Effector CD8-positive, alpha-beta T cell (primary cell): ENCODE measurements at places on chromosomes 7 and 10.

DNA sequence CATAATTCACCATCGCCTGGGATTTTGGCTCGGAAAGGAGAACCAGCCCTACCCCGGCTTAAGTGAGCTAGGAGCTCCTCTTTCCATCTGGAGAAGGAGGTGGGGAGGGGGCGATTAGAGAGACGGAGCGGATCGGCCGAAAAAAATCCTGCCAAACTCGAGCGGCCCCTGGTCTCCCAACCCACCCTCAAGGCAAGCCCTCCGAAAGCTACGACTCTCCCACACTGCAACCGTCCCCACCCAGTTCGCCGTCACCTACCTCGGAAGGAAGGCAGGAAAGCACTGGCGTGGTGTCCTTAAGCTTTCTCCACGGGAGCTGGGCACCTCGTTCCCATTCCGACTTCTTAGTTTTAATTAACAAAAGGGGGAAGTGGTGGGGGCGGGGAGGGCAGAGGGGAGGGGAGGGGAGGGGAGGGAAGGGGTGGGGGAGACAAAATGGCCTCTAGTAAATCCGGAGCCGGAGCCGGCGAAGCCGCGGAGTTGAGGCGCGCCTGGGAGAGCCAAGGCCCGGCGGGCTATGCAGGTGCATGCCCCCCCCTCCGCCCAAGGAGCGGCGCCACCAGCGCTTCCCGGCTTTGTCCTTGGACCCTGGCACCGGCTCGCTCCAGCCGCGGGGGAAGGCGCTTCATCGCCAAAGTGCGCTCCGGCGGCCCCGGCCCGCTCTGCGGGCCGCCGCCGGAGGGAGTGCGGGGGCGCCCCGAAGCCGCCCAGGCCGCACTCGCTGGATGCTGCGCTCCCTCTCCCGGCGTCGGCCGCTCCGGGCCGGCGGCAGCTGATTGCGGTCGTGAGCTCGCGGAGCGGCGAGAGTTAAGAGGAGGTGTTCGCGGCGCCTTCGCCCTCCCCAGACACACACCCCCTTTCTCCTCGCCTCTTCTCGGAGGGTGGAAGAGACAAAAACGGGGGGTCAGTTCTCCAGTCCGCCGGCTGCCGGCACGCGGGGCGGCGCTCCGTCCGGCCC is at the start of gene LRRC4:
TSS of gene LRRC4 (minus strand) at position 784 of the 958 bp plus-strand sequence. CDS start 797 bp downstream, outside the sequence.
- no peak for DNase-seq

- DNase-seq, result no peak
These were observed 94.0 kb downstream of the TWIST1 start for GRCh38 chr7:19023477-19023876.

GRCh38 chr7:154744256-154744860 is 258.6 kb downstream of the PAXIP1 start:
- no peak for DNase-seq

- DNase-seq, result no peak
These were observed 6.0 kb upstream of the ZNRF2 start for GRCh38 chr7:30278376-30278775.

DNA sequence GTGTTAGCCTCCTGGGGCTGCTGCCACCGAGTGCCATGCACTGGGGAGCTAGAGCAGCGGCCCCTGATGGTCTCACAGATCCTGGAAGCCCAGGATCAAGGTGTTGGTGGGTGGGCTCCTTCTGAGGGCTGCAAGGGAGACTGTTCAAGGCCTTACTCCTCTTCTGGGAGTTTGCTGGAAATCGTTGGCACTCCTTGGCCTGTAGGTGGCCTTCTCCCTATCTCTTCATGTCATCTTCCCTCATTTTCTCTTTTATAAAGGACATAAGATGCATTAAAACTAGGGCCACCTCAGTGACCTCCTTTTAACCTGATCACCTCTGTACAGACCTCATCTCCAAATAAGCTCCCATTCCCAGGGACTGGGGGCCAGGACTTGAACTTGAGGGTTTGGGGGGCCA is 27.0 kb upstream of the ZNF862 start:
- DNase-seq, result no peak

- DNase-seq, result no peak
These were observed 25.9 kb downstream of the PFKFB3 start for GRCh38 chr10:6228647-6229046.

DNA sequence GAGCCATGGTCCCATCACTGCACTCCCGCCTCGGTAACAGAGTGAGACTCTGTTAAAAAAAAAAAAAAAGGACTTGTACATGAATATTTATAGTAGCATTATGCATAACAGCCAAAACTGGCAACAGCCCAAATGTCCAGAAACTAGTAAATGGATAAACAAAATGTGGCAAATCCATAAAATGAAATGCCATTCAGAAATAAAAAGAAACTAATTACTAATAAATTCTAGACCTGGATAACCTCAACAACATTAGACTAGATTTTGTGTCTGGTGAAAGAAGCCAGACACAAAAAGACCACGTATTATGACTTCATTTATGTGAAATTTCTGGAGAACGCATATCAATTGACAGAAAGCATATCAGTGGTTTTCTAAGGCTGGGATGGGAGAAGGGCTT is 74.5 kb downstream of the HPSE2 start:
- no peak for DNase-seq

GRCh38 chr7:153389261-153389660 is 629.7 kb downstream of the ACTR3B start:
- DNase-seq, result no peak
